ENCODE measurements at places on chromosomes 5 and 9.

DNA sequence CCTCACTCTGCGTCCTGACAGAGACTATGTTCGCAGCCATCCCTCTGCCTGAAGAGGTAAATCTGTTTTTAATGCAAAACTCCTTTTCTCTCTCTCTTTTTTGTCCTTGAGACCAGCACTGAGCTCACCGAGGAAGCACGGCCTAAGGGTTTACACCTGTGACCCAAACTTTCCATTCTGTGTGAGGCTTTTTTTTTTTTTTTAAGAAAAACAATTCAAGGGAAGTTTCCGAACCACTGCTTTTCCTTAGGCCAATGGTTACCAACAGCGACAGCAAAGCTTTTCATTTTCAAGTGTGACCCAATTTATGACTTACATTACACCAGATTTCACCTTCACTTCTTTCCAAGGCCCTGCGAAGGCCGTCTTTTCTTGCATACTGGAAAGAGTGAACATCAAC lies 205.9 kb downstream of the EFNA5 start:
- DNase-seq, result no peak

GRCh38 chr5:171599411-171599810 lies 180.0 kb downstream of the FGF18 start:
- DNase-seq, result no peak

DNA sequence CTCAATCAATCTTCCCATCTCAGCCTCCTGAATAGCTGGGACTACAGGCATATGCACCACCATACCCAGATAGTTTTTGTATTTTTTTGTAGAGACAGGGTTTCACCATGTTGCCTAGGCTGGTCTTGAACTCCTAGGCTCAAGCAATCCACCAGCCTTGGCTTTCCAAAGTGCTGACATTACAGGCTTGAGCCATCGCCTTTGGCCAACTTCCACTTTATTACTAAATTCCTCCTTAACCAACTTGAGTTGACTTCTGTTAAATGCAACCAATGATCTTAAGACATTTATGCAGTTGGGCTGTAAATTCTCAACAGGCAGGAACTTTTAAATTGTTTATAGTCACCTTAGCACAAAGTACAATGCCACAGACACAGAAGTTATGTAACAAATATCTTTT lies 2.8 kb downstream of the LARS1 start:
- DNase-seq, result no peak

- DNase-seq, result no peak
Measured at GRCh38 chr5:61953913-61954312, 352.1 kb upstream of the KIF2A start.

DNA sequence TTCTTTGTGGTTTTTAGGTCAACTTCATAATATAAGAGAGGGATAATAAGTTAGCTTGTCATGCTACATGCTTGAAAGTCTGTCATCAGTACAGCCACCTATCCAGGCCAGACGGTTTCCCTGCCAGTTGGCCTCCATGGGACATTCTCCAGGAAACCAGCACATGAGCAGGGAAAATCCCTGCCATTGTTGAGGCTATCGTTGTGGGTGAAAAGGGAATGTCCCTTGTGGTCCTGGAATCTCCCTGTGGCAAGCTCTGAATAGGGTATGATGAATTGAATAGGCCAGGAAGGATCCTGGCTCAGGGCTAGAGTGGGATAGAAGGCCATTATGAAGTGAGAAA lies 12.3 kb downstream of the F2RL1 start:
- no peak for DNase-seq

- DNase-seq, result no peak
Measured at GRCh38 chr5:90477073-90477472, 2.4 kb downstream of the POLR3G start.

- DNase-seq, result no peak
Measured at GRCh38 chr5:72402381-72402890, 82.3 kb downstream of the PTCD2 start.

- DNase-seq, result no peak
Measured at GRCh38 chr5:172770374-172770674, 671 bp downstream of the DUSP1 start.

DNA sequence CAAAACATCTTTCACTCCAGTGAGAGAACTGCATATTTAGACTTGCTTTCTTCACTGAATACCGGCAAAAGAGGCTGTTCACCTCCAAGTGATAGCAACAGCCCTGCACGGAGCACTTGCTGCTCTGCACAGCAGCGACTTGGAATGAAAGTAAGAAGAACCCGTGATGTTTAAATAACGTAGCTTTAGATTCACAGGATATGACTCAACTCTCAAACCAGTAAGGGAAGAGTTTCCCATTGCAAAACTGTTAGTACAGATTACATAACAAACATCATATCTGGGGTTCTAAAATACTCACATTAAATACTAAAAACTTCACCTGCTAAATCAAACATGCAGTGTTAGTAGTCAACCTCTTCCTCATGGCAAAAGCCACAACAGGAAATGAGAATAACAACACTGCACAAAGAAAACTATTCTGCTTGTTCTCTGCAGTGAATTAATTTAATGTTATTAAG lies 203.4 kb downstream of the MCTP1 start:
- DNase-seq, result peak; percentile 21

- peak; percentile 26 for DNase-seq
Measured at GRCh38 chr5:39224196-39224761, 4.9 kb upstream of the FYB1 start.

DNA sequence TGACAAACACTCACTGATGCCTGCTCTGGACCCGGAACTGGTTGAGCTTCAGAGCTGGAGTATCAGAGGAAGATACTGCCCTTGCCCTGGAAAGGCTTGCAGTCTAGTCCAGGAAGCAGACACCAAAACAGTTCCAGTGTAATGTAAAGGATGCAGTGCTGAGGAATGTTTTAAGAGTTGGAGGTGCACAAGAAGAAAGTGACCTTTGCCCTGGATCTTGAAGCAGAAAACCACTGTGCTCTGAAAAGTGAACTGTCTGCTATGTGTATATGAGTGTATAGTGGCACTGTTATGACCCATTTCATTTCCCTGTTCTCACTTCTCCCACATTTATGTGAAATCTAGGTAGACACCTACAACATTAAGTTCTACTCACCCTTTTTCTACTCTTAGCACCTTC lies 2.1 kb downstream of the ZNF346 start:
- no peak for DNase-seq

- DNase-seq, result no peak
Measured at GRCh38 chr9:136552117-136552703, 6.4 kb upstream of the NOTCH1 start.

DNA sequence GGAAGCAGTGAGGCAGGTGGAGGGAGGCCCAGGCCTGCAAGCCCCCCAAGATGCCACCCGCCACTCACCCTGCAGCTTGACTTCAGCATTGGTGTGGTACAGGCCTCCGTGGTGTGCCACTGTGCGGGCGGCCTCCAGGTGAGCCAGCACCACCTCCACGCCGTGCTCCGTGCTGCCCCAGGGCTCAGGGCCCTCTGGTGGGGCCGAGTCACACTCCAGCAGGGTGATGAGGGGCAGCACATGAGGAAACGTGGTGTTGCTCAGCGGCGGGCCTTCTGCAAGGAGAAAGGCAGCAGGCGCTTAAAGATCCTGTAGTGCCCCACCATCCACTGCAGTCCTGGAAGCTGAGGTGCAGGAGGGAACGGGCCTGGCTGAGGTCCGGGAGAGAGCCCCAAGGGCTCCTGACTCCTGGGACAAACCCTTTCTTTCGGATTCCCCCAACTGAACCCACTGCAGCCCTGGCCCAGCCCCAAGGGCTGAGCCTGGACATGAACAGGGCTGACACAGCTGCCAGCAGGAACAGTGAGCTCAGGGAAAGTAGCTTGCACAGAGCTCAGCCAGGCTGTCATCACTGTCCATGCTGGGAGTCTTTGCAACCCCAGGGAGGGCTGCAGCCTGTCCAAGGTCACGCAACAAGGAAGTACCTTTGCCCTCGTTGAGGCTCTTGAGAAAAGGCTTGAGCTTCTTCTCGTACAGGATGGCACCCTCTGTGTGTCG lies 4.7 kb upstream of the TOR2A start:
- DNase-seq, result no peak

DNA sequence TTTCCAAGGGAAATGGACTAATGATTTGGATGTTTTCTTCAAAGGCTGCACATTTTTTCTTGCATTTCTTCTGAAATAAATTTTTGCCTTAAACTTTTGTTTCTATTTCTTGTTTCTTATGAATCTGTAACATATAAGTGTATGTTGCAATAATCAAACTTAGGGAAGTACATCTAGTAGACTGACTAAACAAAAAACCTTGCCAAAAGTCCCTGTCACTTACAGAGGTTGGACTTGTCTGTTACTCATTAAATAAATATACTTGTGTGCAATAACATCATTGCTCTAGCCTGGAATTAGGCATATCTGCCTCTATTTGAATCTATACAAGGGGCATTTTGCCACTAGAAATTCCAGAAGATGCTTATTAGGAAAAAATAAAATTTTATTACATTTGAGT lies 56.6 kb downstream of the C6 start:
- no peak for DNase-seq

DNA sequence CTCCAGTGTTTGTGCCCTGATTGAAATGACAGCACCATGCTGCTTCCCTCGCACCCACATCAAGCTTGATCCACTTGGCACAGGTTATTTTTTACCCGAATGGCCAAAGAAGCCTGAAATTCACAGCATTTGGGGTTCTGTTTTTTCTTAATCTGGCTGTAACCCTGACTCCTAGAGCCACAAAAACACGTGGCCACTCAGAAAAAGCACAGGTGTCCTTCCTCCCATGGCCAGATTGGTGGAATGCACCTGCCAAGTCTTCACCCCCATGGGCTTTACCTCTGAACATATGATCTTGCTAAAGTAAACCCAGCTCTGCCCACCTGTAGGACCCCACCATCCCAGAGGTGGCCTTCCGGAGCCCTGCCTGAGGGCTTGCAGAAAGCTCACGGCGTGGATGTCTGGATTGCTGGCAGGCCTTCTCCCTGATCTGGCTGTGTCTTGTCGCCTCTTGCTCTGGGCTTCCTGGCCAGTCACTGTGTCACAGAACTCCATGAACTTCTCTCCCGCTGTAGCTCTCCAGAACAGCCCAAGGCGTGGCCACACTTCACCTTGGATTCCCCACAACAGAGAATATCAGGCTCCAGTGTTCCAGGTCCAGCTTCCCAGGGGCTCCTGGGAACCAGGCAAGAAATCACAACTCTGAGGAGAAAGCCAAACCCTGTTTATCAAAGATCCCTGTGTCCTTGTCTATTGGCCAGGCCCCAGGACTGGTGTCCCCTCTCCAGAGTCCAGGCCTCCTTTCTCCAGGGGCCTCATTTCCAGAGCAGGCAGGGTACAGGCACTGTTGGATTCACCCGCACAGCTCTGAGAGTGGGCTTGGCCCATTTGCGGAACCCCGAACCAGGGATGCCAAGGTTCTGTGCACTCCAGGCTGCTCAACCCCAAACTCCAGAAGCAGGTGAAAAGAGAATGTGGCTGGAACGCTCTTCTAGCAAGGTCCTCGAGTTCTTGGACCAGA lies 272.5 kb downstream of the SYK start:
- no peak for DNase-seq

DNA sequence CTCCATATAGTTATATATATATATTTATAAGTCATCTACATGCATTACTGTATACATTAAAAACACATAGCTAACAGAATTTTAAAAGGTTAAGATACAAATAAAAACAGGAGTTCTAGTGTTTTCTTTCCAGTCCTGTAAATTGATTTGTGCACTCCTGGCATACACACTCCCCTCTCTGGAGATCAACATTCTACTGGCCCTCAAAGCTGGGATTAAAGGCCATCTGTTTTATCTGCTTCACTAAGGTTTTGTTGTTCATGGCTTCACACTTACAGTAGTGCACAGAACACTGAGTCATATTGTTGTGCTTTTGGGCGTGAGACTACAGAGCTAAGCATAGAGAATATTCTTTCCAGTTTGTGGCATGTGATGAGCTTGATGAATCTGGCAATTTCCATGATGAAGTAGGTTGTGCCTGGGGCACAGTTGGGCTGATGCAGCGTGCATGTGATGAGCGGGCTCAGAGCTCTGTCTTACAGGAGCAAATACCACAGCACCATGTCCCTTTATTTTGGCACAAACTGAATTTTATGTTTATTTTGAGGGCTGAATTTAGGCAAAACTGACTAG lies 98.2 kb downstream of the TAF11L14 start:
- no peak for DNase-seq

GRCh38 chr5:64619609-64620008 lies 70.7 kb upstream of the SHISAL2B start:
- no peak for DNase-seq

DNA sequence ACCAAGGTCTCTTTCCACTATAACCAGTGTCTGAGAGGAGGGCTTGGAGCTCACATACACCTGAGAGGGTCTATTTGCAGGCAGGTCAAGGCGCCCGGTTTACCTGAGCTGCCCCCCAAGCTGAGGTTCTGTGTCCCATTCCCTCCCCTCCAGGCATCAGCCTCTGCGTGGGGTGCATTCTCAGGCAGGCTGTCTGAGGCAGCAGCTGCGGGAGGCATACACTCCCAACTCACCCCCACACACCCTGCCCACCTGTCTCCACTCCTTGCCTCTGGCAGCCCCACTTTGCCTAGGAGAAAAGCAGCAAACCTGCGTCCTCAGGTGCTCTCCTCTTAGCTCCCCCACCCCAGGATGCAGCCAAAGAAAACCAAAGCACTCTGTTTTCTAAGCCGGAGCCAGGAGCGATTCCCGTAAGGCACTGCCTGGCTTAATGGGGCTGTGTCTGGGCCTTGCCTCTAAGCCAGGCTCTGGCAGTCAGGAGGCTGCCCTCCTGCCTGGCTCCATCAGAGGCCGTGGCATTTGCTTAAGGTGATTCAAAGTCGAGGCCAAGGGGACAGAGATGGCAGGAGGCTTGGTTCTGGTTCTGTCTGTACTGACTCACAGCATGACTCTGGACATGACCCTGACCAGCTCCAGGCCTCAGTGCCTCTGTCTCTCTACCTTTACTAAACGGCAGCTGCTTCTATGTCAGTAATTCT lies 139.2 kb upstream of the TRIM32 start:
- no peak for DNase-seq

GRCh38 chr5:66854416-66854815 lies 258.2 kb downstream of the MAST4 start:
- no peak for DNase-seq

- DNase-seq, result no peak
Measured at GRCh38 chr9:128399861-128400260, 20.8 kb upstream of the CERCAM start.

DNA sequence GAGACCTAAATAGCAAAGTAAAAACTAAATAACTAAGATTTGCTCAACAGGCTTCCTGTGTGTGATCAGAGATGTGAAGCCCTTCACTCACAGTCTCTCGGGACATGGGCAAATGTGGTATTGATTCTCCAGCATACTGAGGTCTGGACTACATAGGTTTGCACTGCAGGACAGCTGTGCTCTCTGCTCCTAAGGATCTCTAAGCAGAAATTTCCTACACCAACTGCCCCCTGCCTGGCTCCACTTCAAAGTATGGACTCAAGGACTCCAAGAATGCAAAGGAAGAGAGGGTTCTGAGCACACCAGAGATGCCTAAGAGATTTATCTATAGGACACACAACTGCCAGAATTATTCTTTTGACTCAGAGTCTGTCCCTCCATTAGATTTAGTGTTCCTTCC lies 487.2 kb downstream of the SEMA5A start:
- DNase-seq, result no peak

DNA sequence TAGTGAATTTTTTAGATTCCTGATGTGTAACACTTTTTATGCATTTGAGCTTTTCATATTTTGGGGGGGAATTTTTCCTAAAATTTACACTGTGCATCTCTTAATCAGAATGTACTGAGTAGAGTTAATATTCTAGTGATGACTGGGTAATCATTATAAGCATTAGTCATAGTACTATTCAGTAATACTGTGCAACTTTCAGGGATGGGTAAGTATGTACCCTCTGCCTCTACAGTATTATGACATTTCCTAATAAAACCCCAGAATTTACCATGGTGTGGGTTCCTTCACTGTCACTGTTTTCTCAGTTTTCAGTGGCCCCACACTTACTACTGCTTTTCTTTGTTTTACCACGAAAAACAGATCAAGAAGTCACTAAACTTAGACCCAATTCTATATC lies 2.8 kb upstream of the CMYA5 start:
- no peak for DNase-seq

All from H54 (cell line).